ENCODE measurements at places on chromosomes 12 and 14.

DNA sequence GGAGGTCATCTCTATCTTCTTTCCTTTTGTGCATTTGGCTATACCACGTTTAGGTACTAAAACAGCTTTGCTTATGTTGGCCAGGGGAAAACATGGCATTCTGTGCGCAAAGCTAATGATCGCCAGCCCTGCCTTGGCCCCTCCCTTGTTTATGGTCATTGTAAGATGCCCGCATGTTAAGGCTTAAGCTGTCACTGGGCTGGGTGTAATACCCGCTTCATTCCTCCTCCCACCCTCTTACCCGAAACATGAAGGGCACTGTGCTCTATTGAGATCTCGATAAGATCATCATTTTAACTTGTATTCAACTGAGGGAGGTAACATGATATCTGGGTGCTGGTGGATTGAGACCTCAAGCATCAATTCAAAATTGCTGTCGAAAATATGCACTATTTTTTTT is 34.7 kb downstream of the BRI3BP start:
- DNase-seq: no peak

DNA sequence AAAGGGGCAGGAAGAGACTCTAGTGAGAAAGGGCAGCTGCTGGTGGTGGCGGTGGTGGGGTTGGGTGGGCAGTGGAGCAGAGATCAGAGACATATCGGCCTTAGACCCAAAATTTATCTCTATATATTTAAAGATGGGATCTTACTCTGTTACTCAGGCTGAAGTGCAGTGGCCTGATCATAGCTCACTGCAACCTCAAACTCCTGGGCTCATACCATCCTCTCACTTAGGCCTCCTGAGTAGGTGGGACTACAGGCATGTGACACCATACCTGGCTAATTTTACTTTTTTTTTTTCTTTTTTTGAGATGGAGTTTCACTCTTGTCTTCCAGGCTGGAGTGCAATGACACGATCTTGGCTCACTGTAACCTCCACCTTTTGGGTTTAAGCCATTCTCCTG is 18.6 kb upstream of the ITGA5 start:
- DNase-seq: no peak

- no peak for DNase-seq
Measured at GRCh38 chr12:20716985-20717384, 21.9 kb downstream of the SLCO1C1 start.

GRCh38 chr12:9750276-9751203 is 10.2 kb downstream of the CD69 start:
- peak; percentile 2 for DNase-seq

GRCh38 chr12:80892597-80893445 is 44.9 kb downstream of the LIN7A start:
- DNase-seq: no peak

DNA sequence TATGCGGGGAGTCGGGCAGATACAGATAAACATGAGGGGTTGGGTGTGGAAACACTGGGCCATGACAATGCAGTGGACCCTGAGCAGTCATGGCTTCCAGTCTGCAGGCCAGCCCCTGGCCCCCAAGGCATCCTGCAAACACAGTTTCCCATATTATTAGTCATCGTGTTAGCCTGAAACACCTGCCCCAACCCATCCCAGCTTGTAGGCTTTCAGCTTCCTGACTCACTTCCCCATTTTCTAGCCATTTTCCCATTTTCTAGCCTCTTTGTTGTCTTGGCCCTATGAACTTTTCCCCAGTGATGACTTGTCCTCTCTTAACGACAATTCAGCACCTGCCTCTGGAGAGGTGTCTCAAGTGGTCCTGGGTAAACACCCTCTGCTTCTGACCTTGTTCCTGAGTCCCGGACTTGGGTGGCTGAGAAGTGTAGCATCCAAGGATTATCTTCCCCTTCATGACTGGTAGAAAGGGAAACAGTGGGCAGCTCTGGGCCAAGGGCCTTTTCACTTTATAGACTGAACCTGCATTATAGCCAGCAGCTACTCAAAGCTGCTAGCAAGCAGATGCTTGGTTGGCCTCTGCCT is 4.3 kb upstream of the PGF start:
- DNase-seq: no peak

DNA sequence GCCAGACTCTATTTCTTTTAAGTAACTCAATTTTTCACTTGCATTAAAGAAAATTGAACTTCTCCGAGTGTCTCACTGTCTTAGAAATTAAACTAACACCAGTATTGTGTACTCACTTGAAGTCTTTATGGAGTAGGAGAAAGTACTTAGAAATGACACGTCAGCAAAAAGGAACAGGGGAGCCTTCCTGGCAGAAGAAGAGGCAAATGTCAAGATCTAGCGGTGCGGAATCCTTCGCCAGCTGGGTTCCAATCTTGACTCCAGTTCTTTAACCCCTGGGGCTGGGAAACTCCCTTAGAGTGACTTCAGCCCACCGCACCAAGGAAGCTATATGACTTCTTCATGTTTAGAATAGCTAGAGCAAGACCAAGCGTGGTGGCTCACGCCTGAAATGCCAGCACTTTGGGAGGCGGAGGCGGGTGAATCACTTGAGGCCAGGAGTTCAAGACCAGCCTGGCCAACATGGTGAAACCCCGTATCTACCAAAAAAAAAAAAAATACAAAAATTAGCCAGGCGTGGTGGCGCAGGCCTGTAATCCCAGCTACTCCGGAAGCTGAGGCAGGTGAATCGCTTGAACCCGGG is 34.4 kb downstream of the WBP11 start:
- peak; percentile 17 for DNase-seq

DNA sequence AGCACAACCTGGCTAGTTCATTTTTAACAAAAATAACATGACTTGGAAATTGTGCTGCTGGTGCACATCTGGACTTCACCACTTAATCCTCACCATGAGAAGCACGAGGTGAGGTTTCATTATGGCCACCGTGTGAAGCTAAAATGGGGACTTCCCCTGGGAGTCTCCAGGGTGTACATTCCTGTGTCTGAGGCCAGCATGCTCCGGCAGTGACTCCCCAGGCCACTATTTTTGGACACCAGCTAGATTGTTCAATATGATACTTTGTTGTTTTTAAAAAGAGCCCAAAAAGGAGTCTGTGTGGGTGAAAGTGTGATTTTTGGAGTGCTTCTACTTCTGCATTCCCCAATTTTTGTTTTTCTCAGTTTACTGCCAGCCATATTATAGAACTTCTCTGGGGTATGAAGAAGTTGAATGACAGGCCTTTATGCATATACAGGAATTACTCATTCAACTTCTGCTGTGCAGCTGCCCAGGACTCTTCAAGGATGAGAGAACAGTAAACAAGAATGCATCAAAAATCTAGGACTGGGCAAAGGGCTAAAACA is 16.9 kb upstream of the AICDA start:
- no peak for DNase-seq

DNA sequence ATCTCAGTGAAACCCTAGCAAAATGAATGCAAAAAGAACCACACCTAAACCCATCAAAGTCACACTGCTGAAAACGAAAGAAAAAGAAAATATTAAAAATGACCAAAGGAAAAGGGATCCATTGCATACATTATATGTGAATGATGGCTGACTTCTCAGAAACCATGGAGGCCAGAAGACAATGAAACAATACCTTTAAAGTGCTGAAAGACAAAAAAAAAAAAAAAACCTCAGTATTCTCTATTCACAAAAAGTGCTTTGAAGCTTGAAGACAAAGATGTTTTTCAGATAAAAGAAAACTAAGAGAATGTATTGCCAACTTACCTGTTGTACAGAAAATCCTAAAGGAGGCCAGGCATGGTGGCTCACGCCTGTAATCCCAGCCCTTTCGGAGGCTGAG is 4.5 kb upstream of the EVL start:
- DNase-seq: no peak

DNA sequence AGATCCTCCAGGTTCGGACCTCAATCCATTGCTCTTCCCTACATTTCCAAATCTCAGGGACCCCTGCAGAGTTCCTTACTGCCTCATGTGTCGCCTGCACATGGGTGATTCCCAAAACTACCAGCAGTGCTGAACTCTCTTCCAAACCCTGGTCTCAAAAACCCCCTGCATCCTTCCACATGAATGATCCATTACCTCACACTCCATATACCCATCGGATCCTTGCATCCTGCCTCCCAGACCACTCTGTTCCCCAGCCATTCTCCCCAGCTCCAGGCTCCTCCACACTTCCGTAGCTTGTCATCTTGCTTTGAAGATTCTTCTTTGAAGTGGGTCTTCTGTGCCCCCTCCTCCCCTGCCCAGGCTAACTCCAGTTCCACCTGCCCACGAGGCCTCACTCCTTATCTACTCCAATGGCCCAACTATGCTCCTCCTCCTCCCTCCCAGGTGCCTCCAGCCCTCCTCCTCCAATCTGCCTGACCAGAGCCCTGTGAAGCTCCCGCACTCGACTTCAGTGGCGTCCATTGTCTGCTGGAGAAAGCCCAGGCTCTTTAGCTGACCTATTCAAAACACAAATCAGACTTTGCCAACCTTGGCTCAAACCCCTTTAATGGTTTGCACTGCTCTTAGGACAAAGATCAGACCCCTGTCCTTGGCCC is 13.8 kb downstream of the RAPGEF3 start:
- no peak for DNase-seq

DNA sequence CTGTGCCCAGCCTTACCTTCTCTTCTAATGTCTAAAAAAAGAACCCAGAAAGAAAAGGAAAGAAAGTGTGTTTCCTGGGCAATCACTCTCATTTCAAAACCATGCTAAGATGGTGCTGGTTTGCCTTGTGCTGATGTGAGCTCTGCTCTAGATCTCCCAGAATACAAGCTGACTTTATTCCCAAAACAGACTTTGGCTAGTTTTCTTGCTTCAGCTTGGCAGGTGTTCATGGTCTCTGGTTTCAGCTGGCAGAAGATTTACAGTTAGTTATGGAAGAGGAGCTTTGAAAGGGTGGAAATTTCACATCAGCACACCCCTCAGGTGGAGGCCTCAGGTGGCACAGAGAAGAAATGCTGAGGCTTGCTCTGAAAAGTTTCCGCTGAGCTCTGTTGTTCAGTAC is 34.4 kb downstream of the PPP1R36 start:
- no peak for DNase-seq

GRCh38 chr14:96130854-96131253 is 73.8 kb upstream of the BDKRB2 start:
- DNase-seq: no peak

DNA sequence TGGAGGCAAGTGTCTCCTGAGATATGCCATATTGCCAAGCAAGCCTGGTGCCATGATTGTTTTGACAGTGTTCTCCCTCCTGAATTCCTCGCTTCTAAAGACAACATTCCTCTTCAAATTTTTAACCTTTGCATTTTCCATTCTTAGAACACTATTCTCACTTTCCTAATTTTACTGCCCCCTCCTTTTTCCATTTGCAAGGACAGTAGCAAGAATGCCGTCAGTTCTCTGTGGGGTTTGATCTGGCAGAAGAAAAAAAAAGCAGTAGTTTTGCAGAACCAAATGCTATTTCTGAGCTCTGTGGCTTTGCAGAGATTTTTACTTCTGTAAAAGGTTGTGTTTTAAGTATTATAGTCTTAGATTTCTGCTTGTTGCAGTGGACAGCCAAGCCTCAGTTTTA is 295.2 kb downstream of the NUAK1 start:
- DNase-seq: no peak
